ENCODE measurements at places on chromosomes 16 and 17.

GRCh38 chr16:2471016-2471652 lies at the start of gene NTN3:
NTN3 (plus strand) TSS chr16:2471297; CDS start chr16:2471702, 405 bp downstream.
- peak; percentile 80 for DNase-seq

DNA sequence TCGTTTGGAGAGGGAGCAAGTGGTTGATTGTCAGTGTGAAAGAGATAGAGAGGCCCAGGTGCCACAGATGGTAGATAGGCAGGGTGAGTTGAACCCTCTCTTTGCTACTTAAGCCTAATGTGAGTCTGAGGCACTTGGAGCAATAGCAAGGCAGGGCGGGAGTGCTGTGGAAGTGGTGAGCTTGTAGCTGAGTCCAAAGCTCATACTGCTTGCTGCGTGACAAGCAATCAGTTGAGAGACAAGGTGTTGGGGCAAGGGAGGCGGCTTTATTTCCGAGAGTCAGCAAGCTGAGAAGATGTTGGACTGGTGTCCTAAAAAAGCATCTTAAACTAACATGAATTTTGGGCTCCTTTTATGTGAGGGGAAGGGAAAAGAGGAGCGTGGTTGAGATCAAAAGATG lies 112.9 kb upstream of the ZKSCAN2 start:
- no peak for DNase-seq

DNA sequence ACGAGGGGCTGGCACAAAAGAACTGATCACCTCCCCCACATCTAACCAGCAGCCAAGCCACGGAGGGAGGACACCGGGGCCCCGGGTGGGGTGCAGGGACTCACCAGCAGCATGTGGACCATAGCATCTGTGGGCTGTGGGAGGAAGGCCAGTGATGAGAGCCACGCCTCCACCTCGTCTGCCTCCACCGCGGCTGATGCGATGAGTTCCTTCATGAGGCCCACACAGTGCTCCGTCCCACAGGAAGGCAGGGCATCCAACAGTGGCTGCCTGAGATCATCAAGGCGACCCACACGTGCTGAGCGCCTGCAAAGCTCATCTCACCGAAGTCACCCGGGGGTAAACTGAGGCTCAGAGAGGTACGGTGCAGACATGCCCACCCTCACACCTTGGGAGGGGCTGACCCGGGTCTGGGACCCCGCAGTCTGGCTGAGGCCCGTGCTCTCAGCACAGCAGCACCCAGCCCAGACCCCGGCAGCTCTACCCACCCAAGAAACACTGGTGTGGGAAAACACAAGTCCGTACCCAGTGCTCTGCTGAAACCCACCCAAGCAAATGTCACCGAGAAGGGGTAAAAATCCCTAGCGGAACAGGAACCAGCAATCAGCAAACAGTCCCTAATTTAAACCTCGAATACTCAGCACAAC lies 85.9 kb downstream of the LITAF start:
- DNase-seq = no peak

DNA sequence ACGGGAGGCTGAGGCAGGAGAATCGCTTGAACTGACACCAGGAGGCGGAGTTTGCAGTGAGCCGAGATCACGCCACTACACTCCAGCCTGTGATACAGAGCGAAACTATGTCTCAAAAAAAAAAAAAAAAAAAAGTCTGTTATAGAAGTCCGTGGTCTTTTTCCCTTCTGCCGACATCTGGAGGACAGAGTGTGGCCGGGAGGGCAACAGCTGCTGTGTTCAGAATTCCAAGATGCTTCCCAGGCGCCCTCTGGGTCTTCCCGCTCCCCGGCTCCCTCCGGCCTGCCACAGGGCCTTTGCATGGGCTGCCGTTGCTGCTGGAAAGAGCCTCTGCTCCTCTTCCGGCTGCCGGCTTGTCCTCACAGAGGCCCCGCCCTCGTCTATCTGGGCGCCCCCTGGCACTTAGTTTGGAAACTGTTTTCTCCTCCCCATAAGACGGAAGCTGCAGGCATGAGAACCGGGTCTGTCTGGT lies 2.4 kb upstream of the CACNA1H start:
- no peak for DNase-seq

DNA sequence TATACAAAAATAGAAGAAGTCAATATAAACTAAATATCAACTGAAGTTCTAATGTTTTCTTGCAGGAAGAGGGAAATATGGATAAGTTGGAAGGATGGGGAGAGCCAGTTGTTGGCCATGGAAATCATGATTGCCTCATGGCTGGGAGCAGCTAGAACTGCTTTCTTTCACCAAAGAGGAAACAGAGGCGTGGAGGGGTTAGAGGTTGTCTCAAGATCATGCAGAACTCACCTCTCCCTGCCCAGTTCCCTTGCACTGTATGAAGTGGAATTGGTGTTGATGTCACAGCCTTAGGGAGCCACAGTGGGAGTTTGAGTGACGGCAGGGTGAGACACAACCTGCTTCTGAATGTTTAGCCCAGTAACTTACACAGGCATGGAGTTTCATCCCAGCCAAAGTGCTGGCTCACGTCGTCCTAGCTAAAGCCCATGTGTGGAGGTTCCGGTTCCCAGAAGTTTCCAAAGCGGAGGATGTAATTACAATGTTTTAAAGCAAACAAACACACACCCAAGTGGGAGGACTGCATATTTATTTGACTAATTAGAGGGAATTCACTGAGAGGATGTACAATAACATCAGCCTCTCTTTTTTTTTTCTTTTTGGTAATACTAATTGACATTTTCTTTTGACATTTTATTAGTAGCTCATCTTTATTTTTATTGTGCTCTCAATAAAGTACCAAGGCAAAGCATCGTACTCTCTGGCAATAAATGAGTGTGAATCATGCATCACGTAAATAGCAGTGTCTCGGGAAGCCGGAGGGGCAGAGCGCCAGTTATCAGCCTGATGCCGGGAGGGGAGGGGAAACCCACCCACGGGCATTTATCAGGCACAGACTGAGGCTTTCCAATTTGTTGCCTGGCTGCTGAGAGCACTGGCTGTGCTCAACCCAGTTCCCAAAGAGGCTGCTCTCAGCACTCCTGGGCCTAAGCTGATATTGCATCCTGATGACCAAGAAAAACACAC lies 118.7 kb upstream of the CDH5 start:
- DNase-seq = no peak

- DNase-seq = no peak
Measured at GRCh38 chr16:85193115-85193493, 80.8 kb upstream of the CIBAR2 start.

DNA sequence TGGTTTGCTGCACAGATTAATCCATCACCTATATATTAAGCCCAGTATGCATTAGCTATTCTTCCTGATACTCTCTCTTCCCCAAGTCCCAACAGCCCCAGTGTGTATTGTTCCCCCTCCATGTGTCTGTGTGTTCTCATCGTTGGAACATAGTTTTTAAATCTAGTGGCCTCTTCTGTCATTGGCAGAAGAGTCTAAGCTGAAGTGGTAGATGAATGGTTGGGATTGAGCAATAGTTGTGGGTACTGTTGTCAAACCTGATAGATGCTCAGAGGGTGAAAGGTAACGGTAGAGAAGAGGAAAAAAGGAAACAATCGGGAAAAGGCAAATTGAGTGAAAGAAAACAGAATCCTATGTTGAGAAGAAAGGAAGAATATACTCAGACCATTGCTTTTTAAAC lies 29.9 kb downstream of the MAP3K3 start:
- no peak for DNase-seq

GRCh38 chr16:49964316-49964715 lies 60.7 kb upstream of the CNEP1R1 start:
- DNase-seq = no peak

- DNase-seq = no peak
Measured at GRCh38 chr17:63331301-63332061, 114.6 kb downstream of the CYB561 start.

GRCh38 chr17:54172096-54172984 lies 349.6 kb downstream of the KIF2B start:
- DNase-seq = peak; percentile 2

- DNase-seq = no peak
Measured at GRCh38 chr16:4925293-4925607, 11.7 kb downstream of the PPL start.

- DNase-seq = no peak
Measured at GRCh38 chr17:74082886-74083285, 120.6 kb upstream of the RPL38 start.

DNA sequence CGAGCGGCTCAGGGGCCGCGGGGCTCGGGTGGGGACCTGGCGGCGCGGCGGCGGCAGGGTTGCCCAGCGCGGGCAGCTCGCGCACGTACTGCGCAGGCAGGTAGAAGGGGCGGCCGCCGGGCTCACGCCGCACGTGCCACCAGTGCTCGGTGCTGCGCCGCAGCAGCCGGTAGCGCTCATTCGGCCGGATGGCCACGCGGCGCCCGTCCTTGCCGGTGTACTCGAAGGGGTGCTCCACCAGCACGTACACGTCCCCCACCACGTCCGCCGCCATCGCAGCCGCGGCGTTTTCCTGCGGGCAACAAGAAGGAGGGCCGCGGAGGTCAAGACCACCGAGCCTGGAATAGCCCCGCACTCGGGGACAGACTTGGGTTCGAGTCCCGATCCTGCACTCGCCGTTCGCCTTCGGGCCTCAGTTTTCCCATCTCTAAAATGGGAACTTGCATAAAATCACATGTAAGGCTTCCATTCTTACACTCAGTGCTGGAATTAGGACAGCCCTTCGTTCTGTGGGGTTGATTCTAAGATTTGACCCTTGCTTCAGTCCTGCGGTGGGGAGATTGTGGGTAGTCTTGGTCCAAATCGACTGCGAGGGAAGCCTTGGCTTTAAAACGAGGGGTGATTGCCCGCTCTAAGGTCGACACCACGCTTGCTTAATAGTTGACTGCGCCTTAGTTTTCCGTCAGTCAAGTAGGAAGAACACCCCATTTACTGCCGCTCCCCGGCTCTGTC lies 2.5 kb downstream of the ARHGAP27 start:
- peak; percentile 45 for DNase-seq

DNA sequence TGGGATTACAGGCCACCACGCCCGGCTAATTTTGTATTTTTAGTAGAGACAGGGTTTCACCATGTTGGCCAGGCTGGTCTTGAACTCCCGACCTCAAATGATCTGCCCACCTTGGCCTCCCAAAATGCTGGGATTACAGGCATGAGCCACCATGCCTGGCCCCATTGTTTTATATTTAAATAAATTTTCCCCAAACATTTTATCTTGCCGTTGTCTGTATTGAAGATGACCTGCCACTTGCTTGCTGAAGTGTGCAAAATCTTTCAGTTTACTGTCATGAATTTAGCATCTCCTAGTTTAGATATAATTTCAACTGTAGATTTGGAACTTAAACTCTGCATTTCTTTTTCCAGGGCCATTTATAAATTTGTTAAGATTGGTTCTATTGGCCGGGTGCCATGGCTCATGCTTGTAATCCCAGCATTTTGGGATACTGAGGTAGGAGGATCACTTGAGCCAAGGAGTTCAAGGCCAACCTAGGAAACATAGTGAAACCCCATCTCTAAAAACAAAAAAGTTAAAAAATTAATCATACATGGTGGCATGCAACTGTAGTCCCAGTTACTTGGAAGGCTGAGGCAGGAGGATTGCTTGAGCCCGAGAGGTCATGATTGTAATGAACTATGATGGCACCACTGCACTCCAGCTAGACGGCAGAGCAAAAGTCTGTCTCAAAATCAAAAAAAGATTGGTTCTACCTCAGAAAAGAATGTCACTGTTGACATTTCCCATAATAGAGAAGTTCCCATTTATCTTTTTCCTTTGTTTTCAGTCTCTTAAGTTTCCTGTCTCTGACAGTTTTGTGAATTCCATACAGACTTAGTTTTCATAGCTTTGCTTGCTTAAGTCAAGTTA lies 84.4 kb downstream of the VMP1 start:
- DNase-seq = no peak

- DNase-seq = no peak
Measured at GRCh38 chr16:64481497-64481896, 640.4 kb downstream of the CDH11 start.

DNA sequence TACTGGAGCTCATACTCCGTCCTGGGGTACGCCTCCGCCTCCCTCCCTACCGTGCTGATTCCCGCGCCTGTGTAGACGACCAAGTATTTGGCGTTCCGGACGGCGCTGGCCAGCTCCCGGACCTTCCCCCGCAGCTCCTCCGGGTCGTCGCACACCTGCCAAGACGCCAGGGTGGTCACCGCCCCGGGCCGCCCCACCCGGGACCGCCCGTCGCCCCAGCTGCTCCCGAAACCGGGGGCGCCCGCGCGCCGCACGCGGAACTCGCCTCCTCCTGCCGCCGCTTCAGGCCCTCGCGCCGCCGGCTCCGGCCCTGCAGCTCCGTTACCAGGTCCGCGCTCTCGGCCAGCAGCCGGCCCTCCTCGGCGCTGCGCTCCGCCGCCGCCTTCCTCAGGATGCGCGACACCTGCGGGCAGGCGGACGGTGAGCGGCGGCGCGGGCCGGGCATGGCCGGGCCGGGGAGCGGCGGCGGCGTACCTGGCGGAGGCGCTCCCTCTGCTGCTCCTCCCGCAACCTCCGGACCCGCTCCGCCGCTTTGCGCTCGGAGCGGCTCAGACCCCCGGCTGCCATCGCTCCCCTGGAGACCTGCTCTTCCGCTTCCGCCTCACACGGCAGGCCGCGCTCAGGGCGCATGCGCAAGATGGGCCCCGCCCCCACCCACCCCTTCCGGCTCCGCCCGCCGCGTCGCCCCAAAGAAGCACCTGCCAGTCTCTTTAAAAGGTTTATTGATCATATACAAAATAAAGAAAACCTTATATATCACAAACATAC lies at the start of gene SIRT7:
SIRT7 (minus strand) TSS at position 612 of the 768 bp plus-strand sequence; CDS start at position 567, 45 bp downstream.
- DNase-seq = peak; percentile 80

- DNase-seq = peak; percentile 42
Measured at GRCh38 chr17:76492123-76492988, 8.9 kb downstream of the RHBDF2 start.

DNA sequence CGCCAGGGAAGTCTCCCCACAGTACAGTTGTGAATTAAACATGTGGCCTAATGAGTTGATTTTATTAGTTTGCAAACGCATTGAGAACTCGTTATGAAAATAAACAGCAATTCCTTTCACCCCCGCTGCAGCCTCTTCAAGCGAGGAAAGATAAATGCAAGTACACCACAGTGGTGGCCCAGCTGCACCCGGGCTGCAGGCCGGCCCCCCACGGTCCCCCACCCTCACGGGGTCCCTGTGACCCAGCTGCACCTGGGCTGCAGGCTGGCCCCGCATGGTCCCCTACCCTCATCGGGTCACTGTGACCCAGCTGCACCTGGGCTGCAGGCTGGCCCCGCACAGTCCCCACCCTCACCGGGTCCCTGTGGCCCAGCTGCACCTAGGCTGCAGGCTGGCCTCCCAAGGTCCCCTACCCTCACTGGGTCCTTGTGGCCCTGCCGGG lies 32.2 kb downstream of the SDK2 start:
- DNase-seq = no peak

DNA sequence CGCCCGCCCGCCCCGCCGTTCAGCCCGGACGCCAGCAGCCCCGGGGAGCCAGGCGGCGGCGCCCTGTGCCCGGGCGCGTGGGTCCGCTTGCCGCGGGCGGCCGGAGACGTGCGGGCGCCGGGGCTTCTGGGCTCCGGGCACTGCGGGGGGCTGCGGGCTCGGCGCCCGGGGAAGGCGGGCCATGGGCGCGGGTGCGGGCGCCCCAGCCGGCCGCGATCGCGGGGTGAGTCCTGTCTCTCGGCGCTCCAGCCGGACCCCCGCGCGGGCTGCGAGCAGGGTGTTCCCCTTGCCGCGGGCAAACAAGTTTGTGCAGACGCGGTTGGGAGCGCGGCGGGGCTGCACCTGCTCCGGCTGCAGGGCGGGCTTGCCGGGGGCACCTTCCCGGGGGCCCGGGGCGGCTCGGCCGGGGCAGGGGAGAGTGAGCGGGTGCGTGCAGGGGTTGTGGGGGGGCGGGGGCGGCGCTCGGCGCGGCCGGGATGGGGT lies 292 bp downstream of the WSCD1 start:
- peak; percentile 25 for DNase-seq

Data from right kidney (tissue), 9 donors.